ENCODE measurements at places on chromosomes 7 and 10.

DNA sequence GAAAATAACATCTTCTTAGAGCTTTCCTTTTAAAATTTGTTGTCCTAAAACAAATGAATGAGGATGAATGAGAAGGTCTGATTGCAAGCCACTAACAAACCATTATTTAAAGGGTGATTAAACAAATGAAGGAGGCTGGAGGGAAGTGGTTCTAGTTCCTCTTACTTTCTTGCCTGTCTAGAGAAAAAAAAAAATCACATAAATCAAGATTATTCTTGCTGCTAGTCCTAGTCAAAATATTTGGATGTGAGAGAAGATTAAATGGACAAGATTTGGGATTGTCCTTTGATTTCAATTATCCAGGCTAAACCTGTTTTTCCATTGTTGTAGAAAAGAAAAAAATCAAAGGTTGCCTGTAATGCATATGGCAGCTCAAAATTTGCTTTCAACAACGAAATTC, 3.3 kb downstream of the SKAP2 start:
- DNase-seq = no peak

- DNase-seq = peak; percentile 95
Observed at GRCh38 chr10:59907918-59908807, 1.8 kb upstream of the CCDC6 start.

DNA sequence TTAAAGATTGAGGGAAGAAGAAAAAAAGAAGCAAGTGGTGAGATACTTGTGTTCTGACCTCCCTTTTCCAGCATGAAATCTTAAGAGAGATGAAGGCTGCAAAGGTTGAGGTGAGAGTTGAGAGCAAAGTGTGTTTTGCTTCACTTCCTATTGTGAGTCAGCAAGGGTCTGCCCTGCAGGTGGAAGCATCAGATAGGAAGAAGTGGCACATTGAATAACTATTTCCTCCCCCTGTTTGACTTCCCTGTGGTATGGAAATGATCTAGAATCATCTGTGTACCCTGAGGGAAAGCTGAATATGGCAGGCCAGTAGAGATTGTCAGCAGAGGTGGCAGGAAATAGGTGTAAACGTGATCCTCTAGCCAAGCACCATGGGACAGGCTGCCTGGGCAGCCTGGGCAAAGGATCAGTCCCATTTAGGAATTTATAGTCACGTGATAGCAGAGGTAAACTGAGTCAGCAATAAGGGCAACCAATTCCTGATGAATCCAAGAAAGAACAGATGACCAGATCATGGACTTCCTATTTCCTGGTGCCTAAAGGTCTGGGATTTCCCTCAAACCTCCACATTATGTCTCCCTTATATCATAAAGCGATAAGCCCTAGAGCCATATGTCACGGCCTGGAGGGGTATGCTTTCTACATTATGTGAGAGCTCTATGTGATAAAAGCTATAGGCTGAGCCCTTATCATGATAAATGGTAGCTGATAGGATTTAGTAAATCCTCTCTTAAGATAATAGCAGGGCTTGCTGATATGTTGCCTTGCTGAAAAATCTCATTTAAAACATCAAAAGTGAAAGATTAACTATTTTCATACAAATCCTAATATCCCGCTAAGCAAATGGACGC, 287.0 kb downstream of the MDFIC start:
- no peak for DNase-seq

DNA sequence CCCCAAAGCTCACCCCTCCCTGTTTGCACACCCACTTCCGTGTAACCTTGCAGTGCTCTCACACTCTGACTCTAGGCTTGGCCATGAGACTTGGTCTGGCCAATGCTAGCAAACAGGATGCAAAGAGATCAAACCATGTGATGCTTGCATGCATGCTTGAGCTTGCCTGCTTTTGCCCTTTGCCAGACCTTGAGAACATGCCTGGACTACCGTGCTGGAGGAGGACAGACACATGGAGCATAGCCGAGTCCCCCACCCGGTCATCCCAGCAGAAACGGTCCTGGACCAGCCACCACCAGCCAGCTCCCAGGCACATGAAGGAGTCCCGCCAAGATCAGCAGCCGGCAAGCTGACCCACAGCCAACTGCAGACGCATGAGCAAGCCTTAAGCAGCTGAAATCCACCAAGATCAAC, 23.4 kb downstream of the PYROXD2 start:
- no peak for DNase-seq

DNA sequence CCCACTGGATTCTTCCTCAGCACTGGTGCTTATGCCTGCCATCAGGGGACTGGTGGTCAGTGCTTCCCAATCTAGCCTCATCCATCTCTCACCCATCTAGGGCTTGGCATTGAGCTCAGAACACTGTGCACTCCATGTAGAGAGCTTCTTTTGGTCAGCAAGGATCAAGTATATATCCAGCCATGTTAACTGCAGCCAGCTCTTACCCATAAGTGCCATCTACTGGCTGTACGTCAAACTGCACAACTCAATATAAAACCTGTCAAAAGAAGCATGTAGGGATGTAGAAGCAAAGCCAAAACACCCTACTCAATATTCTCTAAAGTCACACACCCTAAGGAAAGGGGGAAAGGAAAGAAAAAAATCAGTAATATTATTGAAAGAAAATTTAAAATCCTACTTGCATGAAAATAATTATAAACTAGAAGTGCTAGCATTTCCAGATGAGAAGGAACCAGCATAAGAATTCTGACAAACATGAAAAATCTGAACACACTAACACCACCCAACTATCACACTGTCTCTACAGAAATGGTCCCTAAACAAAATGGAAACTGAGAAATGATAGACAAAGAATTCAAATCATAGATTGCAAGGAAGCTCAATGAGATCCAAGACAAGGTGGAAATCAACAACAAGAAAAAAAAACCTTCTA, 531.1 kb upstream of the STEAP1 start:
- peak; percentile 33 for DNase-seq

DNA sequence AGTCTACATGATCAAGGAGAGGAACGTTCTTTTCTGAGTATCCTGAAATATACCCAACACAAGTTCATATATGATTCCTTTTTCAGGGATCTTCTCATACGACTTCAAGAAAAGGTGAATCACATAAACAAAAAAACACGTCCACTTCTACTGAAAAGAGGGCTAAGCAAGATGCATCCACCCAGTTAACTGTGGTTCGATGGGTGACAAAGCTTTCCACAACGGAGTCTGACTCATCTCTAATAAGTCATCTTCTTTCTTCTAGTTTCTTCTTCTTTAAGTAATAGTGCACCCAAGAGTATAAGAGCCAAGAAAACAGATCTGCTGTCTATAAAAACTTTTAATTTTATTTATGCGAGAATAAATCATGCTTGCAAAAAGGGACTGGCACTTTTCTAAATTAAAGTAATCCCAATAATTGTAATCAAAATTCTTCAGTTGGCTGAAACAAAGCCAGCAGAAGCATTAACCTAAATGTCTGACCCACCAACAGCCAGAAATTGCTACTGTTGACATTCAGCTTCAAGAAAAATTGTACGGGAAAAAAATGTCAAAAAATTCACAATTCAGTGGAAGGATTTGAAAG, 146.9 kb upstream of the ANK3 start:
- DNase-seq = peak; percentile 15

- no peak for DNase-seq
Observed at GRCh38 chr10:122656308-122656705, 43.3 kb downstream of the C10orf120 start.

DNA sequence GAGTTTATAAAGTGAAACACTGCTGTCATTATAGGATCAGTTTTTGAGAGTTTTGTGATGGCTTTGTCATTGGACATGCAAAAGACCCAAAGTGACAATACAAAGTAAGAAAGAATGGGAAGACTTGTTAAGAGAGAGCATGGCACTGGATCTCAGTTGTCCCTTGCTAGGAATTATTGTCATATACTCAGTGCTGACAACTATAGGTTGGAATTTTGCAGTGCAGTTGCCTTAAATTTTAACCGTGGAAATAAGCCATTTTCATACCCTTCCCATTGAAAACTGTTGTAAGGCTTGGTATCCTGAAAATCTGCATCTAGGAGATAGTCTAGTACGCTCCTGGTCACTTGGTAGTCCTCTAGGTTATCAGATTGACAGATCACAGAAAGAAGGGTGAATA, 1156.7 kb downstream of the GATA3 start:
- no peak for DNase-seq

GRCh38 chr7:778271-778967, 51.3 kb upstream of the PRKAR1B start:
- DNase-seq = no peak

DNA sequence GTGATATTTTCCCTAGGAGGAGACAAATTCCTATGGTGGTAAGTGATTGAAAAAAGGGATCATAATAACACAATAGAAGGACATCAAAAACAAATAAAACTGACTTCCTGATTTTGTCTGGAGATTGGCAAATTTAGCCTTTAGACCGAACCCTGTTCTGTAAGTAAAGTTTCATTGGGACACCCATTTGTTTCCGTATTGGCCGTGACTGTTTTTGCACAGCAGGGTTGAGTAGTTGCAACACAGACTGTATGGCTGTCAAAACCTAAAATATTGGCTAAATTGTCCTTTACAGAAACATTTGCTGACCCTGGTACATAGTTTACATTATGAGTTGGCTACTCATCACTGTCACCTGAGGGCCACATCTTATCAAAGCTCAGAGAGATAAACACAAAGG, 168.6 kb downstream of the PRKCQ start:
- DNase-seq = no peak

Measured in astrocyte of the cerebellum (primary cell).